ENCODE measurements at places on chromosomes 1 and 21.
A peak's percentile ranks its signal among the peaks of the same experiment; 100 is the strongest.

- no peak overlapping the region for H3K27ac ChIP-seq
- H3K4me3 ChIP-seq, result no peak overlapping the region
- H3K36me3 ChIP-seq, result no peaks in the 10 kb centered on the region
Measured at GRCh38 chr1:37038227-37039093, 4.1 kb upstream of the GRIK3 start.

- H3K27me3 ChIP-seq, result no peaks in the 10 kb centered on the region
- peaks cover 7% of the 10 kb centered on the region for H3K4me1 ChIP-seq
- H3K4me3 ChIP-seq, result peak overlapping the region; percentile 33
- no peak overlapping the region for H3K27ac ChIP-seq
- DNase-seq, result no peak
Measured at GRCh38 chr1:31588751-31589515, 12.6 kb downstream of the TINAGL1 start.

DNA sequence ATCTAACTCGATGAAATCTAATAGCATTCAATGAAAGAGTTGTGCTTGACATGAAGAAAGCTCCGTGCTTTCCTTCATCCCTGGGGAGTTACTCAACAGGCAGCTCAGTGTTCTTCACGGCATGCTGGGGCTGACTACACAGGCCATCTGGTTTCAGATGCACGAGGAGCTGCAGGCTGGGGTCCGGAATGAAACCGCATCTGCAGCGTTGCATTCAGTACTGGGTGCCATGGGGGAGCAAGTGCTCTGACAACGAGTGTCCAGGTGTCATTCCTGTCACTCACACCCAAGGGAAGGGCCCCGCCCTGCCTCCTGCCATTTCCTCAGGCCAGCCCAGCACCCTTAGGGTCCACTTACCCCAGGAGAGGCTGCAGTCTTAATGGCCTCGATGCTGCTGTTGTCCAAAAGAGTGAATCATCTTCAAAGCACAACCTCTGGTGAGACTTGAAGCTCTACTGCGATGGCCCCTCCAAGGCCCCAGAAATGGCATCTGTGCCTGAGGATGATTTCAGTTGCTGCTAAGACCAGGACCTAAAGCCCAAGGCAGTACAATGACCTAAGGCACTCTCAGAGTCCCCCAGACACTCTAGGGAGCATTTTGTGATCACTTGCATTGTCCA lies 61.4 kb downstream of the STUM start:
- H3K36me3 ChIP-seq, result no peaks in the 10 kb centered on the region

DNA sequence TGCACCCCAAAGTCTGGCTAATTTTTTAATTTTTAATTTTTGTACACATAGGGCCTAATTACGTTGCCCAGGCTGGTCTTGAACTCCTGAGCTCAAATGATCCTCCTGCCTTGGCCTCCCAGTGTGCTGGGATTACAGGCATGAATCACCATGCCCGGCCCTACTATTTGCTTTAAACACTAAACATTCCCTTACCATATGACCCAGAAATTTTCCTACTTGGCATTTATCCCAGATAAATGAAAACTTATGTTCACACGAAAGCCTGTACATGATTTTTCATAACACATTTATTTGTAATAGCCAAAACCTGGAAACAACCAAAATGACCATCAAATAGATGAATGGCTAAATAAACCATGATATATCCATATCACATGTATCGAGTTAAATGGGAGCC lies 35.8 kb downstream of the NDUFS5 start:
- no peak for DNase-seq
- no peaks in the 10 kb centered on the region for H3K4me1 ChIP-seq
- no peak overlapping the region for H3K4me3 ChIP-seq
- H3K36me3 ChIP-seq, result no peaks in the 10 kb centered on the region
- no peak overlapping the region for H3K27ac ChIP-seq

GRCh38 chr1:23118957-23119792 lies 49.5 kb downstream of the LUZP1 start:
- no peaks in the 10 kb centered on the region for H3K27me3 ChIP-seq
- no peak overlapping the region for H3K4me3 ChIP-seq
- no peak overlapping the region for H3K27ac ChIP-seq
- no peak for DNase-seq
- H3K36me3 ChIP-seq, result no peaks in the 10 kb centered on the region

DNA sequence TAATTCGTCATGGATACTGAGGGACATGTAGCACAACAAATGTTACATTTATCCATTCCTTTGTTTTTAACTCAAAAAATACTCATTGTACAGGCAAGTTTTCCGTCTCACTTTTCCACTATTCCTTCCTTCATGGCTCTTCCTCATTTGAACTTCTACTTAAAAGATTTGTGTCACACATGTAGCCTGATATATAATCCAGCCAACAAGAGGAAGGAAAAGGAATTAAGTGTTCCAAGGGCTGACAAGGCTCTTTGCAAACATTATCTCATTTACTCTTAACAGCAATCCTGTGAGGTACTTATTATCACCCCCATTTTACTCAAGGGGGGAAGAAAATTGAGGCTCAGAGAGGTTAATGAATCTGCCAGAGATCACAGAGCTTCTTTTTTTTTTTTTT lies 22.9 kb downstream of the CD244 start:
- no peaks in the 10 kb centered on the region for H3K36me3 ChIP-seq
- no peak overlapping the region for H3K27ac ChIP-seq
- no peak overlapping the region for H3K4me3 ChIP-seq
- H3K27me3 ChIP-seq, result no peaks in the 10 kb centered on the region
- DNase-seq, result no peak

- H3K4me3 ChIP-seq, result no peak overlapping the region
- H3K4me1 ChIP-seq, result no peaks in the 10 kb centered on the region
- DNase-seq, result no peak
Measured at GRCh38 chr1:44693900-44694299, 19.4 kb downstream of the ARMH1 start.

GRCh38 chr1:219518168-219518906 lies 94.6 kb downstream of the ZC3H11B start:
- no peak overlapping the region for H3K4me3 ChIP-seq
- no peak for DNase-seq
- no peaks in the 10 kb centered on the region for H3K27me3 ChIP-seq

GRCh38 chr1:158037008-158037865 lies 43.8 kb downstream of the KIRREL1 start:
- no peaks in the 10 kb centered on the region for H3K27me3 ChIP-seq
- no peak overlapping the region for H3K4me3 ChIP-seq
- H3K36me3 ChIP-seq, result no peaks in the 10 kb centered on the region
- H3K27ac ChIP-seq, result no peak overlapping the region
- peaks cover 6% of the 10 kb centered on the region for H3K4me1 ChIP-seq
- no peak for DNase-seq

DNA sequence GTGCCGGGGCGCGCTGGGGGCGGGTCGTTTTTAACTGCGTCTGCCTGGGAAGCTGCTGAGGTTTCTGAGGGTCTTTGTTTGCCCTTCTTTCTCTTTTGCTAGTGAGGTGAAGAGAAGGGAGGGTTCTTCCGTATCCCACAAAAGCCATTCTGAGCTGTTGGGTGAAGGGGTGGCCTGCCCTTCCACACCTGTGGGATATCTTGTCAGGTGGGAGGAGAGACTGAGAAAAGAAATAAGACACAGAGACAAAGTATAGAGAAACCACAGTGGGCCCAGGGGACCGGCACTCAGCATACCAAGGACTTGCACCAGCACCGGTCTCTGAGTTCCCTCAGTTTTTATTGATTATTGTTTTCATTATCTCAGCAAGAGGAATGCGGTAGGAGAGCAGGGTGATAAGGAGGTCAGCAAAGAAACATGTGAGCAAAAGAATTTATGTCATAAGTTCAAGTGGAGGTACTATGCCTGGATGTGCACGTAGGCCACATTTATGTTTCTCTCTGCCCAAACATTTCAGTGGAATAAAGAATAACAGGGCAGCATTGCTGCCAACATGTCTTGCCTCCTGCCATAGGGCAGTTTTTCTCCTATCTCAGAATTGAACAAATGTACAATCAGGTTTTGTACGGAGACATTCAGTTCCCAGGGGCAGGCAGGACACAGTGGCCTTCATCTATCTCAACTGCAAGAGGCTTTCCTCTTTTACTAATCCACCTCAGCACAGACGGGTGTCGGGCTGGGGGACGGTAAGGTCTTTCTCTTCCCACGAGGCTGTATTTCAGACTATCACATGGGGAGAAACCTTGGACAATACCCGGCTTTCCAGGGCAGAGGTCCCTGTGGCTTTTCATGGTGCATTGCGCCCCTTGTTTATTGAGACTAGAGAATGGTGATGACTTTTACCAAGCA lies 972 bp downstream of the PGBD2 start:
- DNase-seq, result no peak
- H3K27ac ChIP-seq, result no peak overlapping the region
- H3K4me1 ChIP-seq, result 0 out of 2 replicates have a peak, but pooled peaks cover 1% of the 10 kb centered on the region
- no peaks in the 10 kb centered on the region for H3K36me3 ChIP-seq
- no peaks in the 10 kb centered on the region for H3K27me3 ChIP-seq

DNA sequence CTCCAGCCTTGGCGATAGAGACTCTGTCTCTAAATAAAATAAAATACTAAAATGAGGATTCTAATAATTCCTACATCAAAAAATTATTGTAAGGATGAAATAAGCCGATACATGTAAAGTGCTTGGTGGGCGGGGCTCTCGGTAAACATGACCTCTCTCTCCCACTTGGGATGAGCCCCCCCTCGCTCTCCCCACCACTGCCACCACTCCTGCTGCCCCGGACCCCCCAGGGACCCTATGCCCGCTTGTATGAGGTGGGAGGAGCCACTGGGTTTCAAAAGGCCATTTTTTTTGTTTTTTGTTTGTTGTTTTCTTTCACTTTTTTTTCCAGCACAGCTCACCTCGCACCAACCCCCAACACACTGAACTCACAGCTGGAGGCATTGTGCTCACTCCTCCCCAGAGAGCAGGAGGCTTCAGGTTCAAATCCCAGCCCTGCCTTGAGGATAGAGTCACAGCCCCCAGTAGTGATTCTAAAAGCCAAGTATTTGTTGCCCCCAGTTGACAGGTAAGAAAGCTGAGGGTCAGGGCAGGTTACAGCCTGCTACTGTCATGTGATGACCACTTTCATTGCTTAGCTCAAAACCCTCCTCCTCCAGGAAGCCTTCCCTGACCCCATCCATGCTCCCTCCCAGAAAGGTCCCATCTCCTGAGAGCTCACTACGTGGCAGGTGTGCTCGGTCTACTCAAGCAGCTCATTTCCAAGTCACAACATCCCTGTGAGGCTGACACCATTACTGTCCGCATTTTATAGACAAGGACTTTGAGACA lies 4.2 kb downstream of the SDC3 start:
- peaks cover 1% of the 10 kb centered on the region for H3K27me3 ChIP-seq
- H3K4me1 ChIP-seq, result peaks cover 14% of the 10 kb centered on the region
- no peaks in the 10 kb centered on the region for H3K36me3 ChIP-seq
- no peak overlapping the region for H3K4me3 ChIP-seq
- no peak overlapping the region for H3K27ac ChIP-seq

DNA sequence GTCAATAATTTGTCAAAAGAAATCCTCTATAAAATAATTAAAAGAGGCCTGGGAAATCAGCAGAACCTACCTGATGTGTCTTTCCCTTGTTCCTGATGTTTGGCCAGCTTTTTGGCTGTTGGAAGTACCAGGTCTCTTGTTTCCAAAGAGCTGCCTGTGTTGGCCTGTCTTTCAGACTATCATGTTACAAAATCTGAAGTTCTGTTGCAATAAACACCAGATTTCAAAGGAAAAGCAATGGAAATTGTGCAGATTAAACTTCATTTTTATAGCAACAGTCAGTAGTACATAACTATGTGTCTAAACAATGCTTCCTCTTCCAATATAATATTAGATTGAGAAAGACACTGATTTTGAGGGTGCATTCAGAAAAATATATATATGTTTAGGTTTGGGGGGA lies 647.2 kb upstream of the CXADR start:
- H3K4me1 ChIP-seq, result no peaks in the 10 kb centered on the region
- no peak overlapping the region for H3K4me3 ChIP-seq
- no peak for DNase-seq
- no peak overlapping the region for H3K27ac ChIP-seq
- H3K27me3 ChIP-seq, result no peaks in the 10 kb centered on the region
- H3K36me3 ChIP-seq, result no peaks in the 10 kb centered on the region

GRCh38 chr1:231037585-231038517 lies 2.2 kb downstream of the FAM89A start:
- no peak for DNase-seq
- H3K4me1 ChIP-seq, result no peaks in the 10 kb centered on the region
- H3K27me3 ChIP-seq, result peaks cover 44% of the 10 kb centered on the region
- no peak overlapping the region for H3K27ac ChIP-seq
- H3K36me3 ChIP-seq, result no peaks in the 10 kb centered on the region

DNA sequence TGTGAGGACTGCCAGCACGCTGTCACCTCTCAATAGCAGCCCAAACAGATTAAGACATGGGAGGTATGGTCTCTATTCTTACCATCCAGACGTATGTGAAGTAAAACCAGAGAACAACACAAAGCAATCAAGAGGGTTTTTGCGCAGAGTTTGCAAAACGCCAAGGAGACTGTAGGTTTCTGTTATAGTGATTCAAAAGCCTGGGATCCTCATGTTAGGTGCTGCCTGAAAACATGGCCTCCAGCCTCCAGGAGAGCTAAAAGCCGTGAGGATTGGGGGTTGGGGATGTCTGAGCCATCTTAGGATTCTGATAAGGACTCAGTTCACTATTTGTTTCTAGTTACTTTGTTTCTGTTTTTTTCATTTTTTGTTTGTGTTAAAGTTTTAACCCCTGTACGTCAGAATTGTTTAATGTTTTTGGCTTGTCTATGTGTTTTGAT lies 4.2 kb upstream of the CCT8 start:
- H3K27ac ChIP-seq, result no peak overlapping the region
- H3K4me1 ChIP-seq, result no peaks in the 10 kb centered on the region
- no peaks in the 10 kb centered on the region for H3K27me3 ChIP-seq
- H3K36me3 ChIP-seq, result no peaks in the 10 kb centered on the region

DNA sequence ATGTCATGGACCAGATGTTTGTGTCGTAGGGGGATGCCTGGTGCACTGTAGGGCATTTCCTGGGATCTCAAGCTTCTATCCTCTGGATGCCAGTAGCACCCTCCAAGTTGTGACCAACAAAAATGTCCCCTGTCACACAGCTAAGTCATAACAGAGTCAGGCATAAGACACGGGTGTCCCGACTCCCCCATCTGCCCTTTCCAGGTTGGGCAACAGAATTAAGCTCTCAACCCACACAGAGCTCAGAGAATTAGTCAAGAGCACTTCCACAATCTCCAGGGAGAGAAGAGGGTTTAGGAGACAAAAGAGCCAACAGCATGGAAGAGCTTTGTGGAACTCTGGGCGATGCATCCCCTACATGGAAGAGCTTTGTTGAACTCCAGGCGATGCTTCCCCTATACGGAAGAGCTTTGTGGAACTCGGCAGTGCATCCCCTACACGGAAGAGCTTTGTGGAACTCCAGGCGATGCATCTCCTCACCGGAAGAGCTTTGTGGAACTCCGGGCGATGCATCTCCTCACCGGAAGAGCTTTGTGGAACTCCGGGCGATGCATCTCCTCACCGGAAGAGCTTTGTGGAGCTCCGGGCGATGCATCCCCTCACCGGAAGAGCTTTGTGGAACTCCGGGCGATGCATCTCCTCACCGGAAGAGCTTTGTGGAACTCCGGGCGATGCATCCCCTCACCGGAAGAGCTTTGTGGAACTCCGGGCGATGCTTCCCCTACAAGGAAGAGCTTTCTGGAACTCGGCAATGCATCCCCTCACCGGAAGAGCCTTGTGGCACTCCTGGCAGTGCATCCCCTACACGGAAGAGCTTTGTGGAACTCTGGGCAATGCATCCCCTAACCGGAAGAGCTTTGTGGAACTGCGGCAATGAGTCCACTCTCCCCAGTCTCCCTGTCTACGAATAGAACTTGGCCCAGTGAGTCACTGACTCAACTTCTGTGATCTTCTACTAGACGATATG lies 422.7 kb downstream of the KIF26B start:
- no peak overlapping the region for H3K4me3 ChIP-seq
- no peaks in the 10 kb centered on the region for H3K4me1 ChIP-seq
- no peaks in the 10 kb centered on the region for H3K27me3 ChIP-seq
- no peak overlapping the region for H3K27ac ChIP-seq
